Common myeloid progenitor, CD34-positive (primary cell): ENCODE measurements at places on chromosomes 11 and 22.

DNA sequence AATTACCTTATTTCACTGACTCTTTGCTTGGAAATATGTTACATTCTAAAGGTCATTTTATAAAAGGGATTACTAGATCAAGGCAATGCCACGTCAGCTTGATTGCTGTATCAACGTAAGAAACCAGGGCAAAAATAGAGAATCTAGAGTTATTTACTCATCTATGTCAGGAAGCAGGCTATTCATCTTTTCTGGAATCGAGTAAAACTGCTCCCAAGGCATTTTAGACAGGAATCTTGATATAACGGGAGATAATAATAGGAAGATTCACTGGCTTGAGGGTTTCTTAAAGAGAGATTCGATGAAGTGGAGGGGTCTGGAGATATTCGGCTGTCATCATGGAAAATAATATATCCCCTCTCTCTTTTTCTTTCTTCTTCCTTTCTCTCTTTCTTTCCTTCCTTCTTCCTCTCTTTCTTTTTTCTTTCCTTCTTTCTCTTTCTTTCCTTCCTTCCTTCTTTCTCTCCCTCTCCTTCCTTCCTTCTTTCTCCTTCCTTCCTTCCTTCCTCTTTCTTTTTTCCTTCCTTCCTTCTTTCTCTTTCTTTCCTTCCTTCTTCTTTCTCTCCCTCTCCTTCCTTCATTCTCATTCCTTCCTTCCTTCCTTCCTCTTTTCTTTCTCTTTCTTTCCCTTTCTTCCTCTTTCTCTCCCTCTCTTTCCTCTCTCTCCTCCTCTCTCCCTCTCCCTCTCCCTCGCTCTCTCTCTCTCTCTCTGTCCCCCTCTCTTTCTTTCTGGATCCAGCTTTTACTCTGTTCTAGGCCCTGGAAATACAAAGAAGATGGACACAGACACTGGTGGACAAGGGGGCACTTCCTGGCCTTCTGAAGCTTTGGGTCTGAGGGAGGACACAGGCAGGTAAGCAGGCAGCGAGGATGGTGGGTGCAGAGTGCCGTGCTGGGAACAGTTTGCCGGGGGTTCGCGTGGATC lies 18.1 kb upstream of the RASD2 start:
- DNase-seq: no peak

GRCh38 chr11:92552942-92553341 lies 328.3 kb downstream of the FAT3 start:
- peak; percentile 27 for DNase-seq

- no peak for DNase-seq
Observed at GRCh38 chr11:64400102-64400501, 41.1 kb downstream of the RPS6KA4 start.

DNA sequence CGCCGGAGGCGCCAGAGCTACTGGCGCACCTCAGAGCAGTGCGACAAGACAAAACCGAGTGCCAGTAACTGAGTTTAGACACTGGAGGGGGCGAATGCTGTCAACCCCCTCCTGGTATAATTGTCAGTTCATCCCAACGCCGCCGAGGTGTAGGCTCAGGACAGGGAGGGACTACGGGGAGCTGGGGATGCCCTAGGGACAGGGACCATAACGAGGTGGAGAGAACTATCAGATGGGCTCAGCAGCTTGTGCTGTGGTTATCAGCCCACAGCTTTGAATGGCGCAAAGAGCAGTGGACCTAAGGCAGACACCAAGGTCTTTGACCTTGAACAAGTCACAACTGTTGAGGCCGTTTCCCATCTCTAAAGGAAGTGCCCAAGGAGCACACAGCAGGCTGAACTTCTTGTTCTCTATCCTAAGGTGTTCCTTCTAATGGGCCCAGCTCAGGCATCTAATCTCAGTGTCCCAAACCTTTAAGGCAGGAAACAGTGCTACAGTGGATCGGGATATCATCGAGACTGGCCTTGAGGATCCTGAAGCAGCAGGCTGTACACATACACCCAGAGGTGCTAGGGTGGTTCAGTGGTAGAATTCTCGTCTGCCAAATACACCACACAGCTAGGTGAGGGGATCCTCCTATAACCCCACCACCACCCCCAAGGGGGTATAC lies 958 bp upstream of the TUT1 start:
- no peak for DNase-seq

- DNase-seq: no peak
Observed at GRCh38 chr11:13126430-13126829, 117.3 kb downstream of the RASSF10 start.

DNA sequence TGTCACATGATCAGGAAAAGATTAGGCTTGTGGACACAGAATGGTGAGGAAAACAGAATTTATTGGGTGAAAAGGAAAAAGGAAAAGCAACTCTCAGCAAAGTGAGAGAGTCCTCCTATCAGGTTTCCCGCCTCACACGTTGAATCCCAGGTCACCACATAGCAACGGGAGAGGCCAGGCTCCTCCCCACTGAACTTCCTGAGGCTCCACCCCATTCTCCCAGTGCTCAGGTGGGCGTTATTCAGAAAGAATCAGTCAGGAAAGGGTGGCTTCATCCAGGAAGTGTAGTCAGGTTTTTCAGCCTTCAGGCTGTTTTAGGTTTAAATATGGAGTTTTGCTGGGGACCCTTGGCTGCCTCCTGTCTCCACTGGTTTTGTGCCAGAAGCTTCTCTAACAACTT lies 66.9 kb downstream of the SPON1 start:
- DNase-seq: no peak

DNA sequence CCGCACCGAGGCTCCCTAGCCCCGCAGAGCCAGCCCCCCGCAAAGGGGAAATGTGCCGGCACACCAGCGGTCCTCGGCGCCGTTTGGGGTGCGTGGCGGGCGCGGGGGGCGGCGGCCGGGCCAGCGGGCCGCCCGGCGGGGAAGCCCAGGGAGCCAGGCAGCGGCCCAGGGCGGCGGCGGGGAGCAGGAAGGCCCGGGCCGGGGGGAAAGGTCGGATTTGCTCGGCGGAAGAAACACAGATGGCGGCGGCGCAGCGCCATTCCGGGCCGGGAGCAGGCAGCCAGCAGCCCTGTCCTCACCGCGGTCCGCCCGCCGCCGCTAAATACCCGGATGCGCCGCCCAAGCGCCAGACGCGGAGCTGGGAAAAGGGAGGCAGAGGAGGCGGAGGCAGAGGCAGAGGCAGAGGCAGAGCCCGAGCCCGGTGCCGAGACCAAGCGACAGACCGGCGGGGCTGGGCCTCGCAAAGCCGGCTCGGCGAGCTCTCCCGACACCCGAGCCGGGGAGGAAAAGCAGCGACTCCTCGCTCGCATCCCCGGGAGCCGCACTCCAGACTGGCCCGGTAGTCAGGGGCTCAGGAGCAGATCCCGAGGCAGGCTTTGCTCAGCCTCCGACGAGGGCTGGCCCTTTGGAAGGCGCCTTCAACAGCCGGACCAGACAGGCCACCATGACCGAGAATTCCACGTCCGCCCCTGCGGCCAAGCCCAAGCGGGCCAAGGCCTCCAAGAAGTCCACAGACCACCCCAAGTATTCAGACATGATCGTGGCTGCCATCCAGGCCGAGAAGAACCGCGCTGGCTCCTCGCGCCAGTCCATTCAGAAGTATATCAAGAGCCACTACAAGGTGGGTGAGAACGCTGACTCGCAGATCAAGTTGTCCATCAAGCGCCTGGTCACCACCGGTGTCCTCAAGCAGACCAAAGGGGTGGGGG lies 2.6 kb upstream of the GCAT start:
- DNase-seq: peak; percentile 81
